ENCODE measurements at places on chromosomes 12 and 14.

DNA sequence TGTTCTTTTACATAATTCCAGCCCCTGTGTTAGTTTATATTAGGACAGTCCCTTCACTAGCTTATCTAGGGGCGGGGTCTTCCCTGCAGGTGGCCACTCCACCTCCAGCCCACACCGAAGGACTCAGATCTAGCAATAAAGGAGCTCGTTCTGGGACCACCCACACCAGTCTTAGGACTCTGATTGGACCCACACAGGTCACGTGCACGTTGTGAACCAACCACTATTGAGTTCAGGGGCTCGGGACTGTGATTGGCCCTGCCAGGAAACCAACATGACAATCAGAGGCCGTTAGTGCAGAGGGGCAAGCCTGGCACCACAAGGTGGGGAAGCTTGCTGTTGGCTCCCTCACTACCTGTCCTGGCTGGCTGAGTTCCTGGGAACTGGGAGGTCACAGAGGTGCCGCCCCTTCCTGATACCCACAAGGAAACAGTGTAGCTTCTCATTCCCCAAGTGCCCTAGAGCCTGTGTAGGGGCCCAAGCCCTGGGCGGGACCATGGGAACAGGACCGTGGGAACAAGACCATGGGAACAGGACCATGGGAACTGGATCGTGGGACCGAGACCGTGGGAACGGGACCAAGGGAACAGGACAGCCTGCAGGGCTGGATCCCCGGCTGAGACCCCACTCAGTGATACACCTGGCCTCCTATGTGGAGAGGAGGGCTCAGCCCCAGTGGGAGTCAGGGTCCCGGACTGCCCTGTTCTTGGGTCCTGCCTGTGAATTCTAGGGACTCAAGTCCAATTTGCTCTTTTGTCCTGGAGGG is 297.8 kb downstream of the ADGRD1 start:
- no peak for DNase-seq

DNA sequence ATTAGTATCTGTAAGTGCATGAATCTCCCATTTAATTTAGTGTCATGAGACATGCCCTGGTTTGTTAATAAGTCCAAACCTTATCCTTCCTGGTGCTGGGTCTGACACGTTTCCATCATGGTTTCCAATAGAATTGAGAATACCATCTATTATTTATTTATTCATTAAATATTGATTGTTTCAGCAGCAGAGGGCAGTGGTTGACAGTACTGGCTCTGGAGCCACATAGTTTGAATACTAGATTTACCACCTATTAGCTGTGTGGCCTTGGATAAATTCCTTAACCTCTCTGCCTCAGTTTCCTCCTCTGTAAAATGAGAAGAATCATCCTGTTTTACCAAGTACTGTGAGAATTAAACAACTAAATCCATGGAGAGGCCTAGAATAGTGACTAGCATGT is 941 bp upstream of the STAB2 start:
- DNase-seq = no peak

- DNase-seq = no peak
These were observed 108.2 kb downstream of the SCN8A start for GRCh38 chr12:51699219-51699618.

DNA sequence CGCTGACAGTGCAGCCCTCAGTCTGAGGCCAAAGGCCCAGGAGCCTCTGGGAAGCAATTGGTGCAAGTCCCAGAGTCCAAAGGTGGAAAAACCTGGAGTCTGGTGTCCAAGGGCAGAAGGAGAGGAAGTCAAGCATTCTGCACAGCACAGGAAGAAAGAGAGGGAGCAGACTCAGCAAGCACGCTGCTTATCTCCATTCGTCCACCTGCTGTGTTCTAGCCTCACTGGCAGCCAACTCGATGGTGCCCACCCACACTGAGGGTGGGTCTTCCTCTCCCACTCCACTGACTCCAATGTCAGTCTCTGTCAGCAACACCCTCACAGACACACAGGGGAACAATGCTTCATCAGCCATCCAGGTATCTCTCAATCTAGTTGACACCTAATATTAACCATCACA is 38.8 kb downstream of the HELB start:
- DNase-seq = no peak

GRCh38 chr12:12336049-12336411 is 14.0 kb downstream of the MANSC1 start:
- DNase-seq = no peak

- no peak for DNase-seq
These were observed 32.0 kb downstream of the TC2N start for GRCh38 chr14:91835197-91835919.

Measured in urothelium cell line (cell line).